Activated naive CD8-positive, alpha-beta T cell treated with anti-CD3 and anti-CD28 coated beads, Interleukin-2, amount 10 ng/mL, durations not matched to agents 7 days and 5 days (primary cell): ENCODE measurements at places on chromosomes 11 and 22. TPM values are rescaled to one million over a fixed set of nuclear protein-coding genes. Genes with fewer than 3 reads are reported as not detected.

Gene ZNF195
- 44.4 TPM for total RNA-seq

Gene MPZL3
- total RNA-seq = 24.5 TPM

Gene OPCML
- total RNA-seq = not detected

GRCh38 chr11:108486828-108487227 is 11.4 kb downstream of the POGLUT3 start:
- no peak for DNase-seq

GRCh38 chr11:1878137-1879031 is 13.3 kb downstream of the PRR33 start:
- DNase-seq = no peak

DNA sequence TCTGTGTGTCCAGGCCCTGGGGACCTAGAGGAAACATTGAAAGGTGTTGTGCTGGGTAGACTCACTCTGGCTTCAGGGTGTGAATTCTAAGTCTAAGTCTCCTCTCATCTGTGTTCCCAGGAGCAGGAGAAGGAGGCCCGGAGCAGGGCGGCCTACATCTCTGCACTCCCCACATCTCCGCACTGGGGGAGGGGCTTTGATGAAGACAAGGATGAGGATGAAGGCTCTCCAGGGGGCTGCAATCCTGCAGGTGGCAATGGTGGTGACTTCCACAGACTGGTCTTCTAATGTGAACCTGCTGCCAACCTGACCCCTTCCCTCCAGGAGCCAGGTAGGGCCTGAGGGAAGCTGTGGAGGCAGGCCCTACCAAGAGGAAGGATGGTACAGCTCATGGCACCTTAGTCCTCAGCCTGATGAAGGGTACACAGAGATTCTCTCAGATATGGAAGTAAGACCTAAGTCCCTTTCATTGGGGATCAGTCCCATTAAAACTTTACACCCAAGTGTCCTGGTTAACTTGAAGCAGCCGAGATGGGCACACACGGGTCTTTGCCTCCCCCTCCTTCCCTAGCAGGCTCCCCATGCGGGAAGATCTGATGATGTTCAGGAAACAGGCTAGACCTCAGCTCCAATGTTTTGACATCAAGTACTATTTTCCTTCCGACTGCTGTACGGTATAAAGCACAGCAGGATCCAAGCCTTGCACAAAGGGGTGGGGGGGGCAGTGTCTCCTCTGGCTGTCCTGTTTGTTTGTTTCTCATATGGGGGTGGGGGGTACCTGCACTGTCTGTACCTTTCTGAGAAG is 25.0 kb downstream of the USP35 start:
- DNase-seq = no peak
